ENCODE measurements at places on chromosomes 13 and 19. TPM values are rescaled to one million over a fixed set of nuclear protein-coding genes. Genes with fewer than 3 reads are reported as not detected.

SIGLECL1 gene
- total RNA-seq = not detected

- no peak for ATAC-seq
Measured at GRCh38 chr19:4591320-4591719, 31.8 kb upstream of the SEMA6B start.

MIA gene
- not detected for total RNA-seq

CD22 gene
- total RNA-seq = 11.7 TPM

ZNF468 gene
- total RNA-seq = 14.2 TPM

- no peak for ATAC-seq
Measured at GRCh38 chr13:59442944-59443486, 720.7 kb downstream of the DIAPH3 start.

ZNF837 gene
- total RNA-seq = 1.9 TPM

- ATAC-seq = peak; percentile 18
Measured at GRCh38 chr19:2302319-2303210, 5.4 kb downstream of the LINGO3 start.

DNA sequence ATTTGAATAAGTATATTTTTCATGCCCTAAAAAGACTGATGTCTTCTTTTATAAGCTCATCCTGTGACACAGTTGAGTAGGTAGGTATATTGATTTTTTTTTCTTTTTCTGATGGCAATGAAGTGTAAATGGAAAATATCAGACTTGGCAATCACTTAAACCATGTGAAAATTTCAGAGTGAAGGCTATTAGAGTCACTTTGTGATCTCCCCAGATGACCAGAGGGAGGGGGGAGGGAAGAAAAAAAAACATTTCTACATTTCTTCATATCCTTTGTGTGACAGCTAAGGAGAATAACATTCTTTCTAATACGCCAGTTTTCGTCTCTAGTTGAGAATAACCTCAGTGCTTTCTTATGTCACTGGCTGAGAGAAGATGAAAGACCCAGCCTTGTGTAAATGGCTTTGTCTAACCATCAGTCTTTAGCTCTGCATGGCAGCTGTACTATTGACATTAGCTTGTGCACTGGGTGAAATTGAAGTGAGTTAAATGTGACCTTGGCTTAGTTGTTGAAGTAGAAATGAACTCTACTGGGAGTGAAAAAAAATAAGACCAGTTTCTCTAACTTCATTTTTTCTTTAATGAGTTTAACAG, 332.1 kb upstream of the DACH1 start:
- no peak for ATAC-seq

DNA sequence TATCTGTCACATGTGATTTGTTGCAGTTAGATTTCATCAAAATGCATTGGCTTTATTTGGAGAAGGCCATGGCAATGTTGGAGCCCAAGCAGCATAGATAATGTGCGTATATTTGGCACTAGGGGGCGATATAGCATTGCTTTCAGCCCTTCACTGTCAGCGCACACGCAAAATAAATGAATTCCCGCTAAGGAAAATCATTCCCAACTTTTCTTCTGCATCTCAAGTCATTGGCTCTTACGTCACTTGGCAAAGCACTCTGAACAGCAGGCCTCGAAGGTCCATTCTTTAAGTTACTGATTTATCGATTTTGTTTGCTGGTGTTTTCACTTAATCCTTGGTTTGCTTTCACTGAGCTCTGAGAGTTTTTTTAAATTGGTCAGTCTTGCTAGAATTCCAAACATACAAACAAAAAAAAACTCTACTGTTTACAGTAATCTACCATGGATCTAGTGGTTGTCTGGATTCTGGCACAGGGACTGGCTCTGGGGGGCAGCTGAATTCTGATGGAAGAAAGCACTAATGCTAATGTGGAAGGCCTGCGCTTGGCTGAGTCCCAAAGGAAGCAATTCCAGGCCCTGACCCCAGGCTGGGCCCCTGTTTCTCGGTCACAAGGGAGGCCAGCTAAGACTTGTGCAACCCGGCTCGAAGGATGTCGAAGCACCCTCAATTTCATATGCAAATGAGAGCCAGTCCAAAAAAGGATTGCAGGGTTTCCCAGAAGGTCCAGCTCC, 97.7 kb upstream of the IPO5 start:
- peak; percentile 46 for ATAC-seq

GRCh38 chr19:5002143-5002542, 33.2 kb downstream of the KDM4B start:
- no peak for ATAC-seq

GIPC3 gene
- 0.32 TPM for total RNA-seq

SYNE4 gene
- 3.9 TPM for total RNA-seq

ZFP28 gene
- 5.5 TPM for total RNA-seq

ATP12A gene
- total RNA-seq = 1.5 TPM

DNA sequence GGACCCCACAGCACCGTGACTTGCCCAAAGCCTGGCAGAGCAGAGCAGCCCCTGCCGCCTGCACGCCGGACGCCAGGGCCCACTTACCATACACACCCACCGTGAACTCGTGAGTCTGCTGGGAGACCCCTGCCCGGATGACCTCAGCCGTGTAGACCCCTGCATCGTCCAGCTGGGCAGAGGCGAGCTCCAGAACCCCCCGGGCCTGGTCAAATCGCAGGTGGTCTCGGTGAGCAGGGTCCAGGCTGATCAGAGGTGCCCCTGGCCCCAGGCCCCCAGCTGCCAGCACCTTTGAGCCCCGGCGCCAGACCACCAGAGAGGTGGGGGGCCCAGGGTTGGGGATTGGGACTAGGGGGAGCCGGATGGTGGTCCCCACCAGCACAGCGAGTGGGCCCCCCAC, 873 bp downstream of the VSIG10L start:
- no peak for ATAC-seq

GRCh38 chr19:1672769-1673644, 20.6 kb upstream of the TCF3 start:
- ATAC-seq = no peak

PROZ gene
- total RNA-seq = 4.3 TPM

DNA sequence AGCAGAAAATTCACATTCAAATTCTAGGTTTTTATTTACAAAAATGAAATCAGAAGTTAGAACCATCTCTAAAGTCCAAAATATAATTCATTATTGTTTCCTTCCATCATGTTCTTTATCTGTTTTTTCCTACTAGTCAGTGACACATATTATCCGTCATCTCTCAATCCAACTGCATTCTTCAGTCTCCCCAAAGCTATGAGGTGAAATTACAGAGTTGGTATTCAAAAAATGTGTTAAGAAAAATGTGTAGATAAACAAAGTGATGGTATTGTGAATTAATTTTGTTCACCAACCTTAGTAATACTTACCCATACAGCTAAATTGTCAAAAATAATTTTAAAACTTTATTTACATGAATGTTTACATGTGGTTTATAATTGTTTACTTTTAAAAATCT, 448.7 kb upstream of the MIR17HG start:
- no peak for ATAC-seq

- ATAC-seq = no peak
Measured at GRCh38 chr19:53982001-53982451, 9.4 kb upstream of the CACNG6 start.

DNA sequence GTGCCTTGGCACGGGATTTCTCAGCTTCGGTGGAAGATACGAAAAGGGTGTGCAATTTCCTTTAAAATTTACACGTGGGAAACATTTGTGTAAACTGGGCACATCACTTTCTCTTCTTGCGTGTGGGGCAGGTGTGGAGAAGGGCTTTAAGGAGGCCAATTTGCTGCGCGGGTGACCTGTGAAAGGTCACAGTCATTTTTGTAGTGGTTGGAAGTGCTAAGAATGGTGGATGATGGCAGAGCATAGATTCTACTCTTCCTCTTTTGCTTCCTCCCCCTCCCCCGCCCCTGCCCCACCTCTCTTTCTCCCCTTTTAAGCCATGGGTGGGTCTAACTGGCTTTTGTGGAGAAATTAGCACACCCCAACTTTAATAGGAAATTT, 7.2 kb downstream of the SLITRK5 start:
- no peak for ATAC-seq

DNA sequence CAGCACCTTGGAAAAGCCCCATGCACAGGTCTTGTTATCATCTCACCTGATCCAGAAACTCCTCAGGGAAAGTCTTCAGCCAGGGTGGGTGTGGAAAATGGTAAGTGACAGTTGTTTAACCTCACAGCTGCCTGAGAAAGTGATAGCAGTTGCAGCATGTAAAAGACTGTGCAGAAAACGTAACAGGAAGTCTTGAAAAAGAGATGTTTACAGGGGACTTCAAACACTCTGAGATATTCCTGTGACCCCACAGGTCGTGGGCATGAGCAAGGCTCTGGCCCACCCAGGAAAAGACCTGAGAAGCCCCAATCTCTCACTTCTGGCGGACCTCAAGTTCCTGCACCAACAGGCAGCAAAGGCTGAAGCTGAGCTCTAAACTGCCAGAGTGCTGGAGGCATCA, 826.9 kb downstream of the UQCRFS1 start:
- no peak for ATAC-seq

NCR1 gene
- total RNA-seq = not detected

- no peak for ATAC-seq
Measured at GRCh38 chr19:14402332-14403144, 16.6 kb downstream of the DDX39A start.

CEACAM16 gene
- total RNA-seq = not detected

SYNGR4 gene
- total RNA-seq = not detected

DNA sequence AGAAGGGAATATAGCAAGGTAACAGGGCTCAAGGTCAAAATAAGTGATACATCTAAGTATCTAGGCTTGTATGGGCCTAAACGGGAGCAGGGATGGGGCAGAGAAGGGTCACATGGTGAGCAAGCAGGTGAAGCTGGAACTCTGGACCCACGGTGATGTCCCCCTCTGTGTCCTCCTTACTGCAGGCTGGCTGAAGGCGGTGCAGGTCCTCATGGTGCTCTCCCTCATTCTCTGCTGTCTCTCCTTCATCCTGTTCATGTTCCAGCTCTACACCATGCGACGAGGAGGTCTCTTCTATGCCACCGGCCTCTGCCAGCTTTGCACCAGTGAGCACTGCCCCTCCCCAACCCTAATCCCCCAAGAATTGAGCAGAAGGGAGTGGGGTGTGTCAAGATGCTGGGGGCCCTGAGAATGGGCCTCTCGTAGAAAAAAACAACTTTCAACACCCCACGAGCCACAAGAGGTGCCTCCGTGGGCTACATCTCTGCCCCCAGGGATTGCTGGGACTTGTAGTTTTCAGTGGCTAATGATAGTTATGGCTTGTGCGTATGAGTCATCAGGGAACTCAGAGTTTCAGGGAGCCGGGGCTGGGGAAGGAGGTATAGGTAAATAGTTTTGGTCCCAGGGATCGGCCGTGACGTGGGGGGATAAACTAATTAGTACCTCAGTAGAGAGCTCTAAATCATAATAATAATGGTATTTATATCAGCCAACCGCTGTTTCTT, 4.0 kb downstream of the EMP3 start:
- ATAC-seq = no peak

DNA sequence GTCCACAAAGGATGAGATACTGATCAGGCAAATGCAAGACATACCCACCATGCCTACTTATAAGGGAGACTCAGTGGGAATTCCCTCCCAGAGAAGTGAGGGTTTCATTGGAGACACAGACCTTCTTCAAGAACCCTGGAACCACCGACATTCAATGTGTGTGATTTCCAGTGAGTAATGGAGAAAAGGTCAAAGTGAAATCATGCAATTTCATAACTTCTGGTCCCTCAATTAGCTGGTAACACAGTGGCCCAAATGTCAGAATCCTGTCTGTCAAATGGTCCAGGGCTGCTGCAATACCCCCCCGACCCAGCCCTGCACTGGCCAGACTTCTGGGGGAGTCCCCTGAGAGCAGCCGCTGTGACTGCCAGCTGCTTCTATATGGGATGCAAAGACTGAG, 4.7 kb upstream of the METTL21C start:
- ATAC-seq = no peak

- no peak for ATAC-seq
Measured at GRCh38 chr13:49608651-49609331, 19.5 kb upstream of the ARL11 start.

DNA sequence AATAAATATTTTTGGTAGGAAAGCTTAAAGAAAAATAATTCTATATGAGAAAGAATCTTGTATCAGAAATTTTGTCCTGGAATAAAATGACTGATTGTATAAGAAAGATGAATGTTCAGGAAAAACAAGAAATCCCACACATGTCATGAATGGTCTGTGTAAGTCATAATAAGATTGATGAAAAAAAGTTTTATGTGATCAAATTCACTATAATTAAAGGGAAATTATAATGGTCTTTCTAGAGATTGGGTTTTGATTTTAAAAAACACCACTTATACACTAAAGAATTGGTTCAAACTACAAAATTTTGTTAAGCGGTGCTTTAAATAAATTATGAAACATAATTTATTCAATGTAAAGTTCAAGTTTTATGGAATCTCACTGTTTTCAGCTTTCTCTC, 7.2 kb upstream of the ZNF841 start:
- no peak for ATAC-seq

NLRP7 gene
- total RNA-seq = not detected

NPAS1 gene
- 0.42 TPM for total RNA-seq

- ATAC-seq = no peak
Measured at GRCh38 chr19:55902080-55902751, 29.9 kb downstream of the NLRP13 start.

GRCh38 chr19:3970313-3970807, 539 bp downstream of the DAPK3 start:
- ATAC-seq = no peak

MYO9B gene
- 149 TPM for total RNA-seq

GRCh38 chr13:63209330-63210017, 1793.8 kb upstream of the PCDH20 start:
- no peak for ATAC-seq

ATP4B gene
- total RNA-seq = not detected

DNA sequence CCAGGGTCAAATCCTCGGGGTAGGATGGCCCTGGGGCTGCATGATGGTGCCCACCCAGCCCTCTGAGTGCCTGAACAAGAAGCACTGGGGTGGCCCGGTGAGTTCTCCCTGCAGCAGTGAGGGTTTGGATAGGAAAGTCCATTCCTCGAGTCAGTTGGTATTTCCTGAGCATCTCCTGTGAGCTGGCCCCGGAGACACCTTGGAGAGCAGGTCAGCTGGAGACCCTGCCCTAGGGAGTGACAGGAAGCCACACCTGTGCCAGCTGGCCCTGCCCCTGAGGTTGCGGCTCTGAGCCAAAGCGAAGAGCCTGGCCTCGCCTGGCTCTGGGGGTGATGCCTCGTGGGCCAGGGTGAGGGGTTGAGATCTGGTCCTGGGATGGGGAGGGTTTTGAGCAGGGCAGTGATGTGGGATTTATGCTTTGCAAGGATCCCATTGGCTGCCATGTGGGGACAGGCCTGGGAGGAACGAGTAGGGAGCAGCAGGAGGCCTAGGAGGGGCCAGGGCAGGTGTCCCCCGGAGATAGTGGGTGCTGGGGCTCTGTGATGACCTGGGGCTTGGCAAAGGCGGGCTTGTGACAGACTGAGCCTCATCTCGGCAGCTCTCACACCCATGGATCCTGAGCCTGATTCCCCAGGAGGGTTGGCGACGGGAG, 16.0 kb downstream of the CRTC1 start:
- no peak for ATAC-seq

- ATAC-seq = no peak
Measured at GRCh38 chr19:9910625-9911024, 25.7 kb downstream of the OLFM2 start.

All from activated T-helper 17 cell treated with anti-CD3 and anti-CD28 coated beads, Interleukin-2, amount 50 U/mL, for 72 hours (primary cell).